ENCODE measurements at places on chromosomes 5 and 9.
A peak's percentile ranks its signal among the peaks of the same experiment; 100 is the strongest.

DNA sequence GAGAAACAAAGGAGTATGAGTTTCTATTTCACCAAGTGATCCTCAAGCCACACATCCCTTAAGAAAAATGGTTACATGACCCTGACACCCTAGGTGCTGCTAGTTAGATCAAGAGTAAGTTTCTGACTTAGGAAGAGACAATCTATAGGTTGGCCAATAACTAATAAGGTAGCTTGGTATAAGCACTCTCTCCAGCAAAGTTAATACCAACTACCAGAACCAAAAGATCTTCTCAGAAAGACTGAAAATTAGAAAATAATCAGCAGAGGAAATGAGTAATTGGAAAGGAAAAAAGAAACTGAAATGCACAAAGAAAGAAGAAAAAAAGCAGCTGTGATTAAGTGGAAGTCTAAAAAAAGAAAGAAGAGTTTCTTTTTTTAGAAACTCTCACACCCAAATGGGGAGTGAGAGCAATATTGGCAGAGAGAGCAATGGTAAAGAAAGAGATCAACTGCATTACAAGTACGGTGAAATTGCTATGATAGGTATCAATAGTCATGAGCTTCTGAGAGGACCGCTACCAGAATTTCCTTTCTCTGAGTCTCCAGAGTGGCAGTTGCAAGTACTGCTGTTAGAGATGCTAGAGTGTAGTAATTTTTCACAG, 195.5 kb downstream of the TMEM167A start:
- no peak for DNase-seq

- no peak for DNase-seq
Observed at GRCh38 chr9:22035591-22036011, 26.5 kb upstream of the CDKN2B start.

GRCh38 chr9:116700882-116701865, 14.1 kb downstream of the TRIM32 start:
- DNase-seq = no peak

GRCh38 chr9:134895567-134895907, 14.9 kb downstream of the FCN2 start:
- no peak for DNase-seq

DNA sequence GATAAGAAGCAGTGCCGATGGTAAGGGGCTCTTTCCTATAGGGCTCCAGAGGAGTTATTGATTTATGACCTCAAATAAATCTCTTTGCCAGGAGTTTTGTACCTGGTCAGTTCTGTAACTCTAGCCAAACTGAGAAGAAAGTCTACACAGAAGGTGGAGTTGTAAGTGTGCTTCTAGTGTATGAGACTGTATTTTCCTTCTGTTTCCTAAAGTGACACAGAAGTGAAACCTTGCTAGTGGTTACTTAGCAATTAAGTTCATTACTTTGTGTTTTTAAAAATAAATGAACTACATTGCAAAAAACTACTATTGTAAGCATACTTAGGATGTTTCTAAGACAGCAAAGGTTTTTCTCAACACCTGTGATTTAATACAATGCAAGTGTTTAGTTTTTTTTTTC, 48.7 kb upstream of the ACTBL2 start:
- no peak for DNase-seq

DNA sequence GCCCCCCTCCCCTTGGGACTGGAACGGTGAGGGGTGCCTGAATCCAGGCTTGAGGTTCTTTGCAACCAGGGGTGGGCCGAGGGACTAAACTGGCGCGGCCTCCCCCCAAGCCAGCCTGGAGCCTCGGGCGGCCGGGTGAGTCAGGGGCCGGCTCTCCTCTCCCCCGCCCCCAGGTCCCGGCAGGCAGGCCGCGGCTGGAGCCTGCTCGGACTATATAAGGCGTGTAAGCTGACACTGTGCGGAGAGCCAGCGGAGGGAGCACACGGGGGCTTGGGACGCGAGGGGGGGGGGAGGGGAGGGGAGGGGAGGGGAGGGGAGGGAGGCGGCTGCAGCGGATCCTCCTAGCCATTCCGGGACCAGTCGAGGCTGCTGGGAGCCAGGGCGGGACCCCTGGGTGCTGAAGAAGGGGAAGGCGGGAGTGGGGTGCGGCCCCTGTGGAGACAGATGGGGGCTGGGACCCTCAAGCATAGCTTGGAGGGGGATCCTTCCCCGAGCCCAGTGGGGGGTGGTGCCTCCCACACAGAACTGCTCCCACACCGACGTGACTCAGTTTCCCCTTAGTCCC, 595 bp downstream of the PDLIM7 start:
- peak; percentile 83 for DNase-seq

DNA sequence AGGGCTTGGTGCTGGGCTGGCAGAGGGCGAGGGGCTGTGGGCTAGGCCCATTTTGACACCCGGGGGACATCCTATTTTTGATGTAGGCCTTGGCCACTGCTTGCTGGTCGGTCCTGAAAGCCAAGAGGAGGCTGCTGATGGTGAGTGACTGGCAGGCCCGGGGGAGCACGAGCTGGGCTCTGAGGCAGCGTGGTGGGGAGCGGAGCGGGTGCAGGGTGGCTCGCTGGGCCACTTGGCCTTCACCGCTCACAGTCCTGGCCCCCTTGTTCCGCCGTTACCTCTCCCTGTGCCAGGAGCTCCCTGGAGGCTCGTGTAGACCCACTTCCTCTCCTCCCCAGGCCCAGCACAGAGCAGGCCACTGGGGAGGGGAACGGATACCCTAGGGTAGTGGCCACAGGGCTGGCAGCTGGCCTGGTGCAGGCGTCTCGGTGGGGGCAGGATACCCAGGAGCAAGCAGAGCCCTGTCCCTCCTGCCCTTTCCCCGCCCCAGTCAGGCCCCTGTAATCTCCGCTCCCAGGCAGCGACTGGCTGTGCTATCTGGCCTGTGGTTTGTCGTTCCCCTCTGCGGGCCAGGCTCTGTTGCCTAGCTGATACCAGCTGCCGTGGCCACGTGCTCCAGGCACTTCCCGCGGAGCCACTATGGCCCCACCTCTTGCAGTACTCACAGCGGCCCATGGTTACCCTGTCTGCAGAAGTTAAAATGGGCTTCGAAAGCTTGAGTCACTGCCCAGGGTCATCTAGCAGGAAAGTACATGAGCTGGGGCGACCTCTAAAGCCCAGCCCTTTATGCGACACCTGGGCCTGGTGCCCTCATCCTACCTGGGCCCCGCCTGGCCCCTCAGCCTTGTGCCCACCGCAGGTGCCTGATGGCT, 11.7 kb upstream of the DOLPP1 start:
- no peak for DNase-seq

Data from spinal cord (tissue), 10 donors.